Cortex of kidney (tissue), 1 donor: ENCODE measurements at places on chromosomes 13 and 19.

DNA sequence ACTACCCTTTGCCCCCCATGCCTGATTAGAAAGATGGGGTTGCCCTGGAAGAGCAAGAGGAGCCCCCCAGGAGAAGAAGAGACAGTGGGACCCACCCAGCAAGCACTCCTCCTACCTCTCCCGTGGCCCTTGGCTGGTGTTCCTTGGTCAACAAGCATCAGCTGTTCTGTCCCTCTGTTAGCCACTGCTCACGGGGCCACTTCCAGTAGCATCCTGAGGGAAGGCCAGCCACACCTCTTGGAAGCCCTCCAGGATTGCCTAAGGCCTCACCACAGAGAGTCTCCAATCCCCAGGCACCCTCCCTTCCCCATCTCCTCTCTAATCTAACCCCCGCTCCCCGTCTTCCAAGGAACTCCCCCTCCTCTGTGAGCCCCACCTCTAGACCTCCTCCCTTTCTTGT lies 15.1 kb upstream of the DPP9 start:
- no peak for DNase-seq

DNA sequence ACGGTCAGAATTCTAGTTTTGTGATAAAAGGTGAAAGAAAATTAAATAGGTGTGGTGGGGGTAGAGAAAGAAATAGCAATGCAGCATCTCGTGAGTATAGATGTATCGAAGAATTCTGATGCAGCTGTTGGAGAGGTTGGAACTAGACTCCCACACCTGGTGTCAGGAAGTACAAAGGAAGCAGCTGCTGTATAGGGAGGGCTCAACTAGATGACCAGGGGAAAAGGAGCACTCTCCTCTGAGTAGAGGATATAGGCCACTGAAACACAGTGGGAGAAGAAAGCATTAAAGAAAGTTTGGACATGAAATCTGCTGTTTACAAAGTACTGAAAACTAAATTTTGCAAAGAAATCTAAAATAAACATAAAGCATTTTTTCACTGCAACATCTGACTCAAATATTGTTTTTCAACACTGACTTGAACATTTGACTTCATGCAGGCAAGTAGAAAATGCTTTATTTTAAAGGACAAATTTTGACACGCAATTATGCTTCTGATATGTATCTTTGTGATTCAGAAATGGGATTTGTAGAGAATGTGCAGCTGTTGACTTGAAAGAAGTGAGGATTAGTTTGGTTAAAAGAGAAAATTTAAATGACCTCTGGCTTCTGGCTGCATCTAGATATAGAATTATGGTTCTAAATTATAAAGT lies 82.2 kb downstream of the MIPEP start:
- DNase-seq: no peak

DNA sequence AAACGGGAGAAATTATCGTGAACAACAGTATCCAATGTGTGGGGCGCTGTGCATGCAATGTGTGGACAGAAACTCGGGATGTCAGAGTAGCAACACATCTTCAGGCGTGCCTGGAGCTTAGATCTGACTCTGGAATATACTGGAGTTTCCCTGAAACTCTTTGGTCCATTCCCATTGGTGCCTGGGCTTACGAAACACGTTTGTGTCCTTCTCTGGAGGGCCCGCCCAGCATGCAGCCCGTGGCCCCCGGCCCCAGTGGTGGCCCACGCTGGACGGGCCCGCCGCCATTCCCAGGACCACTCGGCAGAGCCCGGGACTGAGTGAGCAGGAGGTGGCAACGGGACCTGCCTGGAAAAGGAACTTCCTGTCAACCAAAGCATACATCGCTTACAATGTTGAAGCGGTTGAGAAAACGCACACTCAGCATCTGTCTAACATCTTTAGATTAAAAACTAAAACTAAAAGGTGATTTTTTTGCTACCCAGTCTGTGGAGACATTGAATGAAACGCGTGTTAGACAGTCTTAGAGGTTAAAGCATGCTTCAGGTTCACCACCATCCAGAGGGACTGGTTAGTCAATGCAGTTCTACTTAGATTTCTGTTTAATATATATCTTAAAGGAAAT lies 19.3 kb upstream of the TIMM44 start:
- no peak for DNase-seq

DNA sequence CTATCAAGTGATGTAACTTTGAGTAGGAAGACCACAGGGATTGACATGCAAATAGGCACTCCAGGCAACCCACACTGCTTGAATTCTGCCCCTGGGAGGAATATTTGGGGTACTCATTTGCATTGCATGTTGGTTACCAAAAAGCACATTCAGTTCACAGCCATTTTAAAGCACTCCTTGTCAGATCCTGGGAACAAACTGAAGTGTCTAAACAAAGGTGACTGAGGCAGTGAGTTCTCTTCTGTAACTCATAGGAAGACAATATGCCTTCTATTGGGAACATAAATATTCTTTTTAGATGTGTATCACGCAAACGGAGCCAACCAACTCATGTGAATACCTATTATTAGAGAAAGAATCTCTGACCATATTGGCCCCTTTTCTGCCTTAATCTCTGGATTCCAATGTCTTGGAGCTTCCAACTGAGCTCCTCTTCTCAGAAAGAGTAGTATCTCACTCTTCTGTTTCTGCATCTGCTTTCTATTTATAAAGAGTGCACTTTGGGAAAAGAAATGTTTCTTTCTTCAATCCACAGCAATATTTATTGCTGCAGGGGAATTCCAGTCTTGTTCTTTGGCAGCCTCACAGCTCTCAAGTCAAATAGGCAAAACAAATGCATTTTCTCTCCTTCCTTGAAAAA lies 125.7 kb upstream of the NBEA start:
- no peak for DNase-seq

GRCh38 chr13:45104261-45104660 lies 16.0 kb upstream of the GTF2F2 start:
- no peak for DNase-seq

- no peak for DNase-seq
These were observed 3.1 kb downstream of the ZIC2 start for GRCh38 chr13:99984461-99985240.

DNA sequence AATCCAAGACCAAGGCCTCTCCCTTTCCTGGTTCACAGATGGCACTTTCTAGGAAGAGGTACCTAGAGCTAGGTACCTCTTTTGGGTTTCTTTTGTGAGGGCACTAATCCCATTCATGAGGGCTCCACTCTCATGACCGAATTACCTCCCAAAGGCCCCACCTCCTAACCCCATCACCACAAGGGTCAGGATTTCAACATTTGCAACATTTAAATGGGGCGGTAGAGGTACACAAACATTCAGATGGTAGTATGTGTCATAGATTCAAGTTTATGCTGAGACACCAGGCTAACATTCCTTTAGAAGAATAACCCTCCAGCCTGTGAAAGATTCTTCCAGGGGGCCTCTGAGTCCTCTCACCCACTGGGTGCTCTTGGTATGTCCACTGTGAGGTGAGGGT lies 116.3 kb downstream of the FOXO1 start:
- DNase-seq: no peak

- DNase-seq: no peak
These were observed 13.2 kb downstream of the LNX2 start for GRCh38 chr13:27607125-27607524.

DNA sequence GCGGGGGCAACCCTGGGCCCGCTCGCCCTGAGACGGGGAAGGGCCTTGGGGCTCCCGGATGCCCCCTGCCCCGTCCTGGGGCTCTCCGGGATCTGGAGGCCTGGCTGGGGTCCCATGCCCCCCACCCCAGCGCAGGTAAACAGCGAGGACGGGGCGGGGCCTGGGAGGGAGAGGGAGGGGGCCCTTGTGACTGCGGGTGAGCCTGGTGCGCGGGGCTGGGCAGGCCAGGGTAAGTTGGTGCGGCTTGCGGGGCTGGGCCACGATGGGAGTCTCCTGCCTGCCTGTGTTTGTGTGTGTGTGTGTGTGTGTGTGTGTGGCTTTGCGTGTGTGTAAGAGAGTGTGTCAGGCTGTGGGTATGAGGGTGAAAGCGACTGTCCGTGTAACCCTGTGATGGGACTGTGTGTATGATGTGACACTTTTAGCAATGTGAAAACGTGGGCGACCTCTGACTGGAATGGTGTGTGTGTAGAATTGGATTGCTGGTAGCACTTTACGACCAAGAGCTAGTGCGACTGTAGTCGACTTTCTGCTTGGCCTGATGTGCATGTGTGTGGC lies 426 bp downstream of the KLC3 start:
- no peak for DNase-seq

GRCh38 chr13:75285310-75285709 lies 196.7 kb downstream of the TBC1D4 start:
- DNase-seq: no peak

GRCh38 chr19:17107546-17108452 lies 32.2 kb downstream of the MYO9B start:
- DNase-seq: no peak

- no peak for DNase-seq
These were observed 27.2 kb upstream of the NDUFS7 start for GRCh38 chr19:1356508-1356865.

GRCh38 chr19:14410091-14411051 lies 8.8 kb downstream of the DDX39A start:
- DNase-seq: no peak

- DNase-seq: no peak
These were observed 65.1 kb downstream of the ZNF823 start for GRCh38 chr19:11673608-11674041.

GRCh38 chr19:13240312-13241022 lies 90.3 kb downstream of the IER2 start:
- DNase-seq: no peak

GRCh38 chr13:22210134-22210930 lies 539.5 kb downstream of the FGF9 start:
- no peak for DNase-seq

DNA sequence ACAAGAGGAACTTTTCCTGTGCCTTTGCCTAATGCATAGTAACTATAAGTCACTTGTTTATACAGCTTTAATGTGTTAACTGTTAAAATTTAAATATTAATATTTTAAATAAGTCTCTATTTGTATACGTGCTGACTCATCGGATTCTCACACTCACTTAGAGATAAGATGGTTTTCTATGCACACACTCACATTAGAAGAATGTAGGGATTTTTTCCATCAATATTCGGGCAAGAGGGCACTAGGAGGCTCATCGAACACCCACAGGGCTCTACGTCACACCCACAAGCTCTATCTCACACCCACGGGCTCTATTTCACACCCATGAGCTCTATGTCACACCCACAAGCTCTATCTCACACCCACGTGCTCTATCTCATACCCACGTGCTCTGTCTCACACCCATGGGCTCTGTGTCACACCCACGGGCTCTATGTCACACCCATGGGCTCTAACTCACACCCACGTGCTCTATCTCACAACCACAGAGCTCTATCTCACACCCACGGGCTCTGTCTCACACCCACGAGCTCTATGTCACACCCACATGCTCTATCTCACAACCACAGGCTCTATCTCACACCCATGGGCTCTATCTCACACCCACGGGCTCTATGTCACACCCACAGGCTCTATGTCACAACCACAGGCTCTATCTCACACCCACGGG lies 73.4 kb downstream of the COL4A2 start:
- no peak for DNase-seq

- no peak for DNase-seq
These were observed 11.0 kb downstream of the ZNF333 start for GRCh38 chr19:14700711-14701375.

DNA sequence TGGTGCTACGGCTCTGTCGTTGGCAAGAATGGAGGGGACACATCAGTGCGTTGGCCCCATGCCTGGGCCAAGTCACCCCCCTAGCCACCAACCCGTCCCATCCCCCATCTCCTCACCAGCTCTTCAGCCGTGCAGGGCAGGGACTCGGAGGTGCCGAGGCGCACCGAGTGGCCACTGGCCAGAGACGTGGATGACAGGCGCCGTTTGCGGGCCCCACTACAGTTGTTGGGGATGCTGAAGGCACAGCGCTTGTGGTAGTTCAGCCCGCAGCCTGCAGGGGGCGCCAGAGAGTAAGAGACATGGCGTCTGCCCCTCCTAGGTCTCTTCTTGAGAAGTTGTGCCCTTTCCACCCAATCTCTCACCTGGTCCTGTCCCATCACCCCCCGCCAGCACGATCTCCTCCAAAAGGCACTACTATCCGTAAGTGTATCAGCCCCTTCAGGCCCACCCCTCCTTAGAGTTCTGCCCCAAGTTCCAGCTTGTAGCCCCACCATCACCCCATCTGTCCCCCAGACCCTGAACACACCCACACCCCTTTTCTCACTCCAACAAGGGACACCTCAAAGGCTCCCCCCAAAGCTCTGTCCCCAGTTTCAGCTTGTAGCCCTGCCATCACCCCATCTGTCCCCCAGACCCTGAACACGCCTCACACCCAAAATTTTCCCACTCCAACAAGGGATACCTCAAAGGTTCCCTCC lies 12.4 kb downstream of the PRKD2 start:
- no peak for DNase-seq

DNA sequence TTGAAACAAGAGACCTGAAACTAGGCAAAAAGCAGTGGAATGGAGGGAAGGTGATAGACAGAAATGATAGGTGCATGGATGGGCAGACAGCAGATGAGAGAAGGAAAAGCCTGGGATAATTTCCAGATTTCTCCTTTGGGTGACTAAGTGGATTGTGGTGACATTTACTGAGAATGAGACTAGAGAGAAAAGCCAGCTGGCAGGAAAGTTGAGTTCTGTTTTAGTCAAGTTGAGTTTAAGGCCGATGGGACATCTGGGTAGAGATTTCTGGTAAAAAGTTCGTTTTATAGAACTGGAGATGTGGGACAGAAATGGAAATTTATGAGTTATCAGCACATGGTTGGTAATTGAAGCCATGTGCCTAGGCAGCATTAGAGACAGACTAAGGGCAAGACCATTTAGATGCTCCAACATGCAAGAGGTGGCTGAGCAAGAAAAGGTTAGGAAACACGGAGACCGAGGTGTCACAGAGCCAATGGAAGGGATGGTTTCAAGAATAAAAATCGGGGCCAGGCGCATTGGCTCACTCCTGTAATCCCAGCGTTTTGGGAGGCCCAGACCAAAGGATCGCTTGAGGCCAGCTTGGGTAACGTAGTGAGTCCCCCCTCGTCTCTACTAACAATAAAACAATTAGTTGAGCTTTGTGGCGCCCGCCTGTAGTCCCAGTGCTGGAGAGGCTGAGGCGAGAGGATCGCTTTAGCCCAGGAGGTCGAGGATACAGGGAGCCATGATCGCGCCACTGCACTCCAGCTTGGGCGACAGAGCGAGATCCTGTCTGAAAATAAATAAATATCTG lies 9.6 kb upstream of the DGKH start:
- no peak for DNase-seq

DNA sequence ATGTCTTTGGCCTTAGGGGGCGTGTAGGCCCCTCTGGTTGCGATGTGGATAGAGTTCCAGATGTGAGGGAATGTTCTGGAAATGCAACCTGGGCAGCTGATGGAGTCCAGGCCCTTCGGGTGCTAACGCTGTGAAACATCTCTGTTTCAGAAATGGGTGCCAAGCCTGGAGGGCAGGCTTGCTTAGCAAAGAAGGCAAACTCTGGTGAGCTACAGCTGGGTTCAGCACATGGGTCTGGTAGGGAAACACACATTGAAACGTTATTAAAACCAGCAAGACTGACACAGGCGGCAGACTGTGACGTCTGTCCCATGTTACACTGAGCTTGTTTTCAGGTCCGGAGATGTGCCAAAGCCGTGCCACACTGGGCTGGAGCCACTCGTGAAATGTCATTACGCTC lies 8.6 kb upstream of the CDC16 start:
- no peak for DNase-seq

DNA sequence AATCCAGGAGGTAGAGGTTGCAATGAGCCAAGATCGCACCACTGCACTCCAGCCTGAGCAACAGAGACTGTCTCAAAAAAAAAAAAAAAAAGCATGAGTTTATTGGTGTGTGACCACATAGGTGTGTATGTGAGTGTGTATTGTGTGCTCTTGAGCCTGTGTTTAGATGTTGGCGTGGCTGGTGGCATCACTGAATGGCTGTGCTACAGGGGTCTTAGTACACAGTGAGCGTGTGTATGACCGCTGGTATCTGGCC lies 2.5 kb downstream of the SLC1A5 start:
- no peak for DNase-seq
